ENCODE measurements at places on chromosomes 2 and 18.

GRCh38 chr2:49271060-49271606 lies 116.8 kb upstream of the FSHR start:
- DNase-seq, result no peak

- peak; percentile 0 for DNase-seq
Measured at GRCh38 chr2:240919161-240919781, 13.1 kb downstream of the CROCC2 start.

GRCh38 chr2:60746318-60746717 lies 9.8 kb upstream of the PAPOLG start:
- no peak for DNase-seq

DNA sequence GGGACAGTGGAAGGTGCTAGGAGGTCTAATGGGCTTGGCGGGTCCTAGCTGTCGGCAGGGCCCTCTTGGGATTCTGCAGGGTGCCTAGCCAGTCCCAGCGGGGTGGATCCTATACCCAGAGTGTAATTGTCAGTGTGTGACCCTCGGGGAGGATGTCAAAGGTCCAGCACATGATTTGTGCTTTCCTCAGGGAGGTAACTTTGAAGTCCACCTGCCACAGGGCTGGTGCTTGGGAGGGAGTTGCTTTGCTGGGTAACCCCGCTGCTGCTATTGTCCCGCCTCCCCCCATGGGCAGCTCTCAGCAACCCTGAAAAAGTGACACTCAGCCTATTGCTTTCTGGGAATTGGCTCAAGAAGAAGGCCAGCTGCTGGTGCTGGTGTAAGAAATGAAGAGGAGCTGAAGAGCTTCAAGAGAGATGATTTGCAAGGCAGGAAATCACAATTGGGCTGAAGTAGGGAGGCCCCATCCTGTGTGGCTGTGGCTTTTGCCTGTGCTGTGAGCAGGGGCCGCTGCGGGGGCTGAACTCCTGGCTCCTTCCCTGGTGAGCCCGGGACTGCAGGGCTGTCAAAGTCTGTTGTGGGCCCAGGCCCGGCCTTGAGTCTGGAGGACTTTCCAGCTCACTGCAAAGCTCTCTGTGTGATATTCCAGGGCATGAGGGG lies 36.4 kb downstream of the EMILIN2 start:
- DNase-seq, result peak; percentile 61

DNA sequence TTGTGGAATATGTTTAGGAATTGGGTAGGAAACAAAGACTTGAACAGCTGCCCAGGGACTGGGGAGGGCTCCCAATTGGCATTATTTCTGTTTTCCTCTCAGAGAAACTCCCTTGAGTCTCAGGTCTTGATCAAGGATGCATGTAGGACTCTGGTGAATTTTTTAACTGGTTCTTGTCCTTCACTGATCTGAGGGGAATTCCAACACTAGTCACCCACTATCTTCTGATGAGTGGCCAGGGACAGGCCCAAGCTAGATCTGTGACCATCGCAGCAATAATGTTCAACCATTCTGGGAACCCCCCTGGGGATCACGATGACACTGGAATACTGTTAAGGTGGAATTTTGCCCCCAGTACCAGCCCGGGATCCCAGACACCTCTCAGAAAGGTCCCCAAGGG lies 132.0 kb downstream of the SH3BP4 start:
- DNase-seq, result no peak

DNA sequence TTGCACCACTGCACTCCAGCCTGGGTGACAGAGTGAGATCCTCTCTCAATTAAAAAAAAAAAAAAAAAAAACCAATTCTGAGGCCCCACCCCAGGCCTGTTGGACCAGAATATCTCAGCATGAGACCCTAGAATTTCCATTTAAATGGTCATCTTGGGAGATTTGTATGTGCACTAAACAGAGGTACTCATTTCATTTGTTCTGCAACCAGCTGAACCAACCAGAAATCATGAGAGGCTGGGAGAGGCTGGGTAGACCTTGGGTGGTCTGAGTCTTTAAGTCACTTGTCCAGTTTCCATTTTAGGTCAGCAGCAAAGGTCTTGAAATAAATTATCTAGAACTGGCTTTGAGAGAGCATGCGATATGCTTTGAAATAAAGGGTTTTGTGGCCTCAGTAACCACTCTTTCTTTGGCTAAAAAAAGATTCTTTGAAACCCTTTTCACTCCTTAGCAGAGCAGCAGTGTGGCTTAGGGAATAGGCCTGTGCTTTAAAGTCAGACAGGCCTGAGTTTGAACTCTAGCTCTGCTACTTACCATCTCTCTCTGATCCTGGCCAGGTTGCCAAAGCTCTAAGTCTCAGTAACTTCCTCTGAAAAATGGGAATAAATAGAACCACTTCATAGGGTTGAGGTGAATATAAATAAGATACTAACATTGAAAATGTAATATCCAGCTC lies 52.6 kb downstream of the QPCT start:
- DNase-seq, result no peak

GRCh38 chr2:98027538-98027937 lies 31.8 kb upstream of the TMEM131 start:
- no peak for DNase-seq

DNA sequence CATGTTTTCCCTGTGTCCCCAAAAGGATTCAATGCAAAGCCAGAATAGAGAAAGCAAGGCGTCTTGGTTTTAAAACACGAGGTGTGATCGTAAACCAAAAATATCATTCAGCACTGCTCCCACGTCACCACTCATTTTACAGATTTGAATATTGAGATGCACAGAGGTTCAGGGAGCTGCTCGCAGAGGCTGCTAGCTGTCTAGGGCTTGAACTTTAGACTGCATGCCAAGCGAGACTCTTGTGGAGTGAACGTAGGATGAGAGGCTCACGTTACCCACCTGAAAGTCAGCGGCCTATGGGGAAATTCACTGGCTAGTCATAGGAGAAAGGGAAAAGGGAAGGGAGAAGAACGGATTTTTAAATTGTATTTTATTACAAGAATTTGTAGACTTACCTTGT lies 130.1 kb downstream of the MBP start:
- no peak for DNase-seq

- DNase-seq, result no peak
Measured at GRCh38 chr18:77321823-77322805, 72.5 kb downstream of the GALR1 start.

- DNase-seq, result no peak
Measured at GRCh38 chr2:96715658-96716057, 24.2 kb downstream of the LMAN2L start.

DNA sequence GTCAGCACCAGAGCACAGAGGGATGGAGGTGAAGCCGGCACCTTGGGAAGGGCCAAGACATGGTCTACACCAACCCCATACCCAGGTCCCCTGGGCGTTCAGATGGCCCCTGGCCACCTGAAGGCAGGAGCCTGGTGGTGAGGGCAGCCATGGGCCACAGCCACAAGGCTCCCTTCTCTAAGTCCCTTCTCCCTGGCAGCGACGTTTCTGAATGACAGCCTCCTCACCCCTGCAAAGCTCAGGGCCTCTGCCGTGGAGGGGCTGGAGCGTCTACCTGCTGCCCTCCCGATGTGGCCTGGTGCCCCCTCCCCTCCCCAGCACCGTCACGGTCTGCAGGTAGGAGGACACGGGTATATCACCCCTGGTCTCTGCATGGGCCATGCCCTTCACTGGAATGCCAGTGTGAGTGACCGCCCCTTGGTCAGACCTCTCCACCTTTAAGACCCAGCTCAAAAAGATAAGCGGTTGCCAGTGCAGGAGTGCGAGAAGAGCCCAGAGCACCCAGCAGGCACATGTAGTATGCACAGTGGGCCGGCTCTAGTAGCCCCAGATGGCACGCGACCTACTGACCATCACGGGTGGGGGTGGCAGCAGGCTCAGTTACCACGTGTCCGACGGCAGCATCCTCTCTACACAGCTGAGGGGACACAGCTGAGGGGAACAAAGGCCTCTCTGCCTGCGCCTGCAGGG lies 46.6 kb downstream of the HS6ST1 start:
- DNase-seq, result peak; percentile 1

- no peak for DNase-seq
Measured at GRCh38 chr2:26630669-26631360, 10.4 kb downstream of the CIB4 start.

DNA sequence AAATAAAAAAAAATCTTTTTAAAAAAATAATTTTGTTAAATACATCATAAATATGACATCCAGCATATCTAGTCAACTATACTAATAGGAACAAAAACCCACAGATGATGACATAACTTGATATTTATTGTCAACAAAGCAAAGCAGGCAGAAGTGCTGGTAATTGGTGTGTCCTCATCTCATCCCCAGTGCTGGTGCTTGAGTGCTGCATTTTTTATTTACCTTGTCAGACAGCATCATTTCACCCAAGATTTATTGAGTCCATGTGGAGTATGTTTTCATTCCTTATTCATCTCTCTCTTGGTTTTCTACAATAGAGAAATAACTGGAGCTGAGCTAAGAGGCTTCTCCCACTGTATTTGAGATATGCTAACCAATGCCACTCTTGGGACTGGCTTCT lies 191.6 kb upstream of the SLC14A2 start:
- DNase-seq, result no peak
